ENCODE measurements at places on chromosomes 11 and 22.

DNA sequence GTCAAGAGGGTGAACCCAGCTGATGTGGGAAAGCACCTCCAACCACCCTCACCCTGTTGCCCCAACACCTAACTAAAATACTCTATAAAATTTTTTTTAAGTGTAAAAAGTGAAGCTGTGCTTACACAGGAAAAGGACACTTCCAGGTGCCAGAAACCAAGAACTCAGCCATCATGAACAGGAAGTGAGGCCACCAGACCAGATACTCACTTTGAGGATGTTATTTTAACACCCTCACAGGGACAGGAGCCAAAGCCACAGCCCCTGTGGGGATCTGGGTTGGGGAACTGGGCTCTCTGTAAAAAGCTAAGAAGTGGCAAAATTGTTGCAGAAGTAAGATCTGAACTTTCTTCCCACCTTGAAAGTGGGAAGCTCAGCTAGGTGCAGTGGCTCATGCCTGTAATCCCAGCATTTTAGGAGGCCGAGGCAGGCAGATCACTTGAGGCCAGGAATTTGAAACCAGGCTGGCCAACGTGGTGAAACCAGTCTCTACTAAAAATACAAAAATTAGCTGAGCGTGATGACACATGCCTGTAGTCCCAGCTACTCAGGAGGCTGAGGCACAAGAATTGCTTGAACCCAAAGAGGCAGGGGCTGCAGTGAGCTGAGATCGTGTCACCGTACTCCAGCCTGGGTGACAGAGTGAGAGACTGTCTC is 3.8 kb downstream of the RSPH14 start:
- no peak for DNase-seq

- no peak for DNase-seq
Measured at GRCh38 chr11:94062360-94062759, 41.2 kb downstream of the HEPHL1 start.

- DNase-seq: no peak
Measured at GRCh38 chr22:16955678-16956210, 52.3 kb downstream of the GAB4 start.

GRCh38 chr11:46216019-46216764 is 61.3 kb upstream of the CREB3L1 start:
- no peak for DNase-seq

Measured in RKO (cell line).